Fibroblast of skin of right quadriceps (primary cell): ENCODE measurements at places on chromosomes 12 and 14.

DNA sequence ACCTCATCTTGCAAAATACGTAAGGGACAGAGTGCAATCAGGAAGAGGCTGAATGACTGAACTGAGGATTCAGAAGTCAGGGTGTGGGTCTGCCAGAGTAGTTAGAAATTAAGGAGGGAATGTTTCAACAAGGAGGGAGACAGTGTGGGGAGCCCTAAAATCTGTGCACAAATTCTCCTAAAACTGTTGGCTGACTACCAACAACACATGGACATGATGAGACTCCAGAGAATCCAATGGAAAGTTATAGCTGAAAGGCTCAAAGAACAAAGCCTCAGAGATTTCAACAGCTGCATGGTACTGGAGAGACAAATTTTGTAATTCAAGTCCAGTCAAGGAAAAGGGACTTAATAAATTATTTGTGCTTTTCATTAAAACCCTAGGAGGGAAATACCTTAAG lies 36.1 kb upstream of the NEDD1 start:
- no peak for DNase-seq

DNA sequence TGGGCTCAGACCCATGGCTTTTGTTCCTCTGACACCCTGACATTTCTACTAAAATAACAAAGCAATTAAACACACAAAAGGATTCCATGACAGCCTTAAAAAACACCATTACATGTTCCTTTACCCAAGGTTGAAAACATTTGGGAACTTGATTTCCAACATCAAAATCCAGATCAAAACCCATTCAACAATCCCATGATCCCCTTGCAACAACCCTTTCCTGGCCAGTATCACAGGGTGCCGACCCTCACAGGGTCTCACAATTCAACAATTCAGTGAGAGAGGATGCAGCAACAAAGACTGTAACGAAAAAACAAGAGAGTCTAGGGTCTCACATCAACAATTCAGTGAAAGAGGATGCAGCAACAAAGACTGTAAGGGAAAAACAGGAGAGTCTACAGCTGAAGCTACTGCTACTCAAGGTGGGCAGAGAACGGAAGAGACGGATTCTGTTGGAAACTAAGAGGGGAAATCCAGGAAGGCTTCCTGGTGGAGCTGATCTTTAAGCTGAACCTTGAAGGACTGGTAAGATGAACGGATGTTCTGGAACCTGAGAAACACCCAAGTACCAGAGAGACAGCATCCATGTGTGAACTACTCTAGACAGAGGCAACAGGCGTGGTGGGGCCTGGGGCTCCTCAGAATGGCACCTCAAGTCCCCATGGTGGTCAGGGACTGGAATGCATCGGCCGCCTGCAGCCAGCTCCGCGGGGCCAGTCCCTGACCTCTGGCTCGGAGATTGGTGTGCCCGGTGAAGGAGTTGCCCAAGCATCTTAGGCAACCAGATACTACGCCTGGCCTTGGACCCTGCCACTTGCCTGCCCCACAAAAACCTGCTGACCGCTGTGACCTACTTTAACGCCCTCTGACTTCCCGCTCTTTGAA lies 22.7 kb upstream of the ZFP36L1 start:
- DNase-seq, result no peak

DNA sequence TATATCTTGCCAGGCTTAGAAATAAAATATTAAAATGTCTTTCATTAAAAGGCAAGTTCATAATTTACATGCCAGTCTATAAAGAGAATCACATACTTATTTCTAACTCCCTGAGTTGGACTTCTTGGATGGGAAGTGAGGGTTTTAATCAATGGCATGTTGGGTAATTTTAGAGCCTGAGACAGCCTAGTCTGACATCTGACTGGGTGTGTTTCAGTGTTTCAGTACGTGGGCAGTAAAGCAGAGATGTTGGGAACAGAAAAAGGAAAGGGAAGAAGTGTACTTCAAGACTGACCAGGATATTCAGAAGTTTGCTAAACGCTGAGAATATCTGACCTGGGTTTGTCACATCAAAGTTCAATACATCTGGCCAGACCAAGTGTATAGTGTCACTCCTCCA lies 171.8 kb downstream of the BTG1 start:
- DNase-seq, result no peak

DNA sequence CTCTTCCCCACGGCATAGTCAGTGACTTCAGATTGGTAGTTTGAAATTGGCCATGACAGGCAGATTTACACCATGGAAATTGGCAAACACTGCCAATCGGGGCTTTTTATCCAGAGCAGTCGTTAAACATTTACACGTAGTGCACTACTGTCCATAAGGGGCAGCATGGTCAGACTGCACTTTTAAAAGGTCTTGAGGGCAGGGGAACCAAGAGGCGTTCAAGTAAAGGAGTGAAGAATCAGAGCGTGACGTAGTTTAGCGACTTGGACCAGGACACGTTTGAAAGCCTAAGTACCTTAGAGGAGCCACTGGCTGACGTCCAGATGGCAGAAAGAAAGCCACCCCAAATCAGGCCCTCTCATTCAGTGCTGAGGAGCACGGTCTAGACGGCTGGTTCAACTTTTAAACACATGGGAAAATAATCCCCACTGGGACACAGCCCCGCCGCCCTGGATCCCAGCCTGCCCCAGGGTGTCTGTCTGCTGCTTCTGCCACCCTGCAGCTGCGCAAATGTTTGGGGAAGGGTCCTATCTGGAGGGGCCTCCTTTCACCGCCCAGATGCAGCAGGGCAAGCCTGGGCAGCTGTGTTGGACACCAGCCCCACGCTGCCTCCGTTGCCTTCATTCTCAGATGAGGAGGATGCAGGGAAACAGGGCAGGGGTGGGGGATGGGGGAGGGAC lies 52.5 kb upstream of the PPP2R5C start:
- no peak for DNase-seq

- DNase-seq, result peak; percentile 9
Measured at GRCh38 chr12:43786899-43787693, 19.0 kb downstream of the TWF1 start.

DNA sequence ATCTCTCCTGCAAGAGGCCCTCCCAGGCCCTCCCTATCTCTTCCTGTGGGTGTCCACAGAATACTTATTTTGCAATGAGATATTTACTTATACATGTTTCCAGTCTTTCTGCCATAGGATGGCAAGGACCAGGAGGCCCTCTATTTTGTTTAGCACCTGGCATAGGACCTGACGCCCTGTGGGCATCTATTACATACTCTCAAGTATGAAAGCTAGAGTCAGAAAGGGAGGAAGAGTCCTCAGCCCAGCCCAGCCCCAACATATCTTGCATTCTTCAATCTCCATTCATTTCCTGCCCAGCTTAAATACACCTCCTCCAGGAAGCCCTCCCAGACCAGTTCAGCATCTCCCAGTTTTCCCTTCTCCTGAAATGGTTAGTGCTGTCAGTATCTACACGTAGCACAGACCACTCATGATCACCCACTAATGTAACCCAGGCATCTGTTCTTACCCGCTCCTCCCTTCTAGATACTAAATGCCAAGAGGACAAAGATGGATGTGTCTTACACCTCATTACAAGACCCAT lies 7.4 kb downstream of the FOXN4 start:
- no peak for DNase-seq
